T1000 (cell line): ENCODE measurements at places on chromosomes 5 and 9.

GRCh38 chr9:87497604-87498045 is at the start of gene DAPK1:
Gene DAPK1, plus strand, starts transcription at chr9:87497867. Its CDS starts 1,211 bp downstream, at chr9:87499078.
- peak; percentile 28 for DNase-seq

GRCh38 chr9:250039-250438 is 35.4 kb downstream of the DOCK8 start:
- no peak for DNase-seq

- no peak for DNase-seq
These were observed 88.8 kb upstream of the CTNNA1 start for GRCh38 chr5:138664276-138664943.

- DNase-seq, result no peak
These were observed 169.5 kb downstream of the PTPRD start for GRCh38 chr9:10443181-10443867.

- DNase-seq, result no peak
These were observed 19.0 kb upstream of the SUSD3 start for GRCh38 chr9:93039456-93039855.

- no peak for DNase-seq
These were observed 18.1 kb downstream of the C9orf50 start for GRCh38 chr9:129602598-129603415.

DNA sequence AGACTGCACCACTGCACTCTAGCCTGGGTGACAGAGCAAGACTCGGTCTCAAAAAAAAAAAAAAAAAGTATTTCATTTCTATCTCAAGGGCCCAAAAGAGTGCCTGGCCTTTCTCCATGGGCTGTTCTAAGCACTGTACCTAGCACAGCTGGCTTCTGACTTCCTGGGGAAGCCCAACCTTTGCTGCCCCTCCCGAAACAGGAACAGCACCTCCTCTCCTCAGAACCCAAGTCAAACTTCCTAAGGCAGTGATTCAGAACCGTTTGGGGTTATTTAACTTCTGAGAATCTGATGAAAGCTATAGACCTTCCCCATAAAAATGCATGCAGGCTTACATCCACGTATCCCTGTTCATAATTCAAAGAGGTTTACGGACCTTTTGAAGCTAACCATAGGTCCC is 57.8 kb downstream of the NRG2 start:
- DNase-seq, result no peak

- DNase-seq, result no peak
These were observed 73.6 kb upstream of the RETREG1 start for GRCh38 chr5:16690243-16690852.

GRCh38 chr9:106277966-106278365 is 583.6 kb downstream of the TMEM38B start:
- no peak for DNase-seq

DNA sequence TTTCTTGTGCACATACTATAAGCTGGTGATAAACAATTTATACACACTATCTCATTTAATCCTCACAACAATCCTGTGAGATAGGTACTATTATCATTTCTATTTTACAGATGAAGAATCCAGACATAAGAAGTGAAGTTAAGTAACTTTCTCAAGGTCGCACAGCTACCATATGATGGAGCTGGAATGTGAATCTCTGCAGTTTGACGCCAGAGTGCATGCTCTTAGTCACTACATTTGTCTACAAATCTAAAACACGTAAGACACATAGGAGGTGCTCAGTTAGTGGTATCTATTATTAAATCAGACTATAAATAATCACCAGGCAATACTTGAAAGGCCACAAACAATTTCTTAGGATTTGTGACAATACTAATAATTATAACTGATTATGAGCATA is 45.0 kb upstream of the CDKN2B start:
- DNase-seq, result no peak

DNA sequence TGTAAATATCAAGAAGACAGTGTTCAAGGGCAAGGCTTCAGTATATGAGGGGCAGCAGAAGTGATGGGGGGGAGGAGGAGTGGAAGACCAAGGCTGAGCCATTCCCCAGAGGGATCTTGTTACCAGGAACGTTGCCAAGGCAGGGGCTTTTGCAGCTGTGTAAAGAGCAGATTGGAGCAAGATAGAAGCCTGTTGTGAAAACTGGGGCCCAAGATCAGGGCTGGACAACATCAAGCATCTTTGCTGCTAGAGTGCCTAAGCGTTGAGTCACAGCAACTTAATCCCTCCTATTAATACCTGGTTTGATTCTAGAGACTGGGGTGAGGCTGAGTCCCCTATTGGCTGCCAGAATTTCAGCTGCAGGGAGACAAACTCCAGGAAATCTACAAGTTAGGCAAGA is 18.4 kb upstream of the ERCC6L2 start:
- peak; percentile 38 for DNase-seq

DNA sequence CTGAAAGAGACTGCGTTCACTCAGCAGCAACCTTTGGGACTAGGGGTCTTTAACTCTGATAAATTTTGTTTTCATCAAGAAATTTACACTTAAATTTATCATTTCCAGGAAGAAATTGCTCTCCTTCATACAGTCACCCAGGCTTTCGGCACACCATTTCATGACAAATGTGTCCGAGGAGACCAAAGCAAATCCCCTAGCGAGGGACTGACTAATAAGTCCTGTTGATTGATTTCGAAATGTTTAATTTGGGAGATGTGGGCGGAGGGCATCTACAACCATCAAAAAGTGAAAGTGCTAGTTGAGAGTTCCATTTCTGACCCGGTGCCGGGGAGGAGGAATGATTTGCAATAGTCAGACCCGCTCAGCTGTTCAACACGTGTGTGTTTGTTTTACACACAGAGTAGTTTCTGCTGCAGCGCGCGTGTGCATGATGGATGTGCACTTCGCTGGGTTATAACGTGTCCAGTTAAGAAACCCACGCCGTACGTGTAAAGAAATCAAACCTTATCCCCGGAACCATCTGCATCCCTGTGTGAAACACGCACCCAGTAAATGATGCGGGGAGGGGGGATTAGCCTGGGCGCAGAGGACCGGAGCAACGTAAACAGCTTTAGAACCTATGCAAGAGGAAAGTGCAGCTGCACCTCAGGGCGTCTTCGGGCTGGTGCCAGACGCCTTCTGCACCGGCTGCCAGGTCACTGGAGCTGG is 845 bp upstream of the NR4A3 start:
- no peak for DNase-seq

DNA sequence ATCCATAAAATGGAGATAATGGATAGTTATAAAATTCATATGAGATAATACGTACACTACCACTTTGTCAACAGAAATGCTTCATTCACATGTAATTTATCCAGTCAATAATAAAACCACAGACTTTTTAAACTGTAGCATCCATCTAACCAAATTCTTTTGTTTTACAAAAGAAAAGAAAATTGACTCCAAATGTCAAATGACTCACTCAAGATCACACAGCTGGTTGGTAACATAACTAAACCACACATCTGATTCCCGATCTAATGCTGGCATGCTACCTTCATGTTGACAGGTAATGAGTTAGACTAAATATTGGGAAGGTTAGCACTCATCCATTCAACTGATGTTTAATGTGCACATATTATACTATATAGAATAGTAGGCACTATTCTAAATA is 4.9 kb downstream of the FRMD3 start:
- no peak for DNase-seq

DNA sequence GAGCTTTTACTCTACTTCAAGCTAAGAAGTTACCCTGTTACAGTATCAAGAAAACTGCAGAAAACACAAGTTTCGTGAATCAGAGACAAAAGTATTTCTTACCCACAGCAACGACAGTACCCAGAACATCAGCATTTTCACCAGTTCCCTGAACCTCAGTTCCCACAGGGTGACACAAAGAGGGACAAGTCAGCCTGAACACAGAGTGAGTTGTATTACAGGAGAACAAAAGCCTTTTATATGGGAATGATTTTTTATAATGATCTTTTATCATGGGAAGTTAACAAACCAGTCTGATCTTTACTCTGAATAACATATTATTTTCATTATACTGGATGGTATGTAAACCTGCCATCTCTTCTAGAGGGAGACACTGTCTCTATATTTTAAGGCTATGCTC is 139.0 kb upstream of the ITGA1 start:
- no peak for DNase-seq

- no peak for DNase-seq
These were observed 15.1 kb downstream of the MACROH2A1 start for GRCh38 chr5:135383803-135384495.

- peak; percentile 62 for DNase-seq
These were observed 43.8 kb downstream of the WDR36 start for GRCh38 chr5:111135946-111136345.

GRCh38 chr5:54702470-54702869 is 184.9 kb downstream of the SNX18 start:
- DNase-seq, result no peak

- DNase-seq, result no peak
These were observed 142.4 kb downstream of the C9orf152 start for GRCh38 chr9:110065532-110065931.

DNA sequence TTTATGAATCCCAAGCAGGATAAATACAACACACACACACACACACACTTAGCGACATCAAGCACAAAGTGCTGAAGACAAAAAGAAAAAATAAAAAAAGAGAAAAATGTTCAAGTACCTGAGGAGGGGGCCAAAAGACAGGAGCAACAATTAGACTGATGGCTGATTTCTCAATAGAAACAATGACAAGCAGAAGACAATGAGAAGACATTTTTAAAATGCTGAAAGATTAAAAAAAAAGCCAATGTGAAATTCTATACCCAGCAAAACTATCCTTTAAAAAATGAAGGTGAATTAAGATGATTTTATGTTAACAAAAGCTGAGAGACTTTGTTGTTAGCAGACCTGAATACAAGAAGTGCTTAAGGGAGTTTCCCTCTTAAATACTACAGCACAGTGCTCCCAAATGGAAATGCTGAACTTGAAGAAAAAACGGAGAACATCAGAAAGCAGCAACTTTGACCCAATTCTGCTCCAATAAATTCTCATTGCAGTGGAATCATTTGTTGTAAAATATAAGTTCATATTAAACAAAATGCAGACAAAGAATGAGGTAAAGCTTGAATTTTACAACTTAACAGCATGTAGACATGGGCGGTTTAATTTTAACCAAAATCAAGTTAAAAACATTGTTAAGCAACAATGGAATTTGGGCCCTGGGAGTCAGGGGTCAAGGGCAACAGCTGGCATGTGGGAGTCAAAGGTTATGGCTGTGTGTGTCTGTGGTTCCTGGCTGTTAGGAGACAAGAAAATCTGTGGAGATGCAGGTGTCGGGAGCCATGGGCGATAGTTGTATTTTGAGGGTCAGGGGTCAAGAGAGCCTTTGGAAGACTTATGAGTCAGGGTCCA is 776 bp upstream of the RANBP17 start:
- DNase-seq, result no peak

DNA sequence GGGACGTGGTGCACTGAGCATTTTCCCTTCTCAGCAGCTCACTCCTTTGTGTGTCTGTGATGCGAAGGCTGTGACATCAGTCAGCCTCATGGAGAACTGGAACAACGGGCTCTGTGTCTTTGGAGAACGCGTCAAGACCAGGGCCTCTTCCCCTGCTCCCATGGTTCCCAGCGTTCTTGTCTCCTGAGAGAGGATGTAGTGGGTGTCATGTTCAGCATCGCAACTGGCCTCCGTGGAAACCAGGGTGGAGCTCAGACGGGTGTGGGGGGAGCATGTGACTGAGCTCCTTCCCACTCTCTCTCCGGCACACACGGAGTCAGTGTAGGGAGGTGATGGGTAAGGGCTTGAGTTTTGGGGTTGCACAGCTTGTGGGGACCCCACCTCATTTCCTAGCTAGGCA is 59.7 kb downstream of the TENT4A start:
- DNase-seq, result no peak

DNA sequence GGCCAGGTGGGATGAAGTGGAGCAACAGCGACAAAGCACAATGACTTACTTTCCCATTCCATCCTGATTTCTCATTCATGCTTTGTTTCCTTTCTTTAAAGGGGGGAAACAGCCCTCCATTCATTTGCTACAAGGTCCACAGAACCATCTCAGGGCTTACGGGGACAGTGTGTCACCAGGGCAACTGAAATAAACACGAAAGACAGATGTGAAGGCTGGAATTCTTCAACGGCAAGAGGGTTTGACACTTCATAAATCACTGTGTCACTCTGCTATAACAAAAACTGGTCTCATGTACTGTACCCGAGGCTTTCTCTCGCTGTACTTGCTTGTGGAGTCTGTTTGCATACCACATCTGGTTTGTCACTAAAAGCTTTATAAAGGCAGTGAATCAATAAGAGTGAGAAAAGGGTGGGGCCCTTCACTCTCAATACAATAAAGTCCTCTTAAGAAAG is 150.8 kb downstream of the EFNA5 start:
- DNase-seq, result no peak

- DNase-seq, result no peak
These were observed 16.6 kb upstream of the SARDH start for GRCh38 chr9:133754688-133755227.

DNA sequence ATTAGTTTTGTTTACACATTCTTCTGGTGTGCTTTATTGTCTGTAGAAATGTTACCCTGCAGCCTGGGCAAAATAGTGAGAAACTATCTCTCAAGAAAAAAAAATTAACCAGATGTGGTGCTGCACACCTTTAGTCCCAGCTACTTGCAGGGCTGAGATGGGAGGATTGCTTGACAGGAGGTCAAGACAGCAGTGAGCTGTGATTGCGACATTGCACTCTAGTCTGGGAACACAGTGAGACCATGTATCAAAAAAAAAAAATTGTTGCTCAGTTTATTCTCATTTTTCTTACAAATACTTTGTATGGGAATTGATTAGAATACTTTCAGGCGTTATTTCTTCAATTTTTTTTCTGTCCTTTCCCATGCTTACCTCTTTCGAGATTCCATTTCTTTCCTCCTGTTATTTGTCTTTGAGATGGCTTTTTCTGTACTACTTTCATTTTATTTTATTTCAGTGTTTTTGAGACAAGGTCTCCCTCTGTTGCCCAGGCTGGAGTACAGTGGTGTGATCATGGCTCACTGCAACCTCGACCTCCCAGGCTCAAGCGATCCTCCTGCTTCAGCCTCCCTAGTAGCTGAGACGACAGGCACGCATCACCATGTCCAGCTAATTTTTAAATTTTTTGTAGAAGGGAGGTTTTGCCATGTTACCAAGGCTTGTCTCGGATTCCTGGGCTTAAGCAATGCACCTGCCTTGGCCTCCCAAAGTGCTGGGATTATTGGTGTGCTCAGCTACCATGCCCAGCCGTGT is 24.9 kb downstream of the TENT2 start:
- DNase-seq, result no peak

GRCh38 chr5:142777099-142777498 is 6.9 kb downstream of the ARHGAP26 start:
- DNase-seq, result no peak

- DNase-seq, result no peak
These were observed 60.9 kb downstream of the ADRB2 start for GRCh38 chr5:148887123-148887881.

- DNase-seq, result no peak
These were observed 88.0 kb upstream of the ANKH start for GRCh38 chr5:14959399-14960119.

DNA sequence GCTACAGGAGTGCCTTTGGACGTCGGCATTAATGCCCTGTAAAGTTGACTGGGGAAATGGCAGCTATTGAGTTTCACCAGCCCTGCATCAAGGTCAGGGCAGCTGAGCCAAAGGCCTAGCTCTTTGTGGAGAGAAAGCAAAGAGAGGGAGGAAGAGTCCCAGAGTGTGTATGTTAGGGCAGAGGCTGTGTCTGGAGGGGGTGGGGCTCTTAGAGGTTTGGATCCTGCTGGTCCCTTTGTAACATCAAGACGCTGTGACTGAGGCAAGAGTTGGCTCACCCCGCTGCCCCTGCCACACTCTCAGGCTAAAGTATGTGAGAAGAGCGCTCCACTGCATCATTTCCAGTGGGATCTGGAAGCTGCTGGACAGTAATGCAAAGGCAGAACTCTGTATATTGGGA is 34.3 kb downstream of the TMOD1 start:
- no peak for DNase-seq
